Effector memory CD8-positive, alpha-beta T cell (primary cell): ENCODE measurements at places on chromosomes 16 and 17.

GRCh38 chr16:78072275-78072674, 27.2 kb upstream of the WWOX start:
- DNase-seq: no peak

GRCh38 chr17:21275579-21276263, 8.8 kb upstream of the MAP2K3 start:
- DNase-seq: peak; percentile 94

GRCh38 chr16:68429076-68429854, 19.0 kb downstream of the SMPD3 start:
- DNase-seq: no peak

GRCh38 chr16:7867831-7868230, 535.2 kb downstream of the RBFOX1 start:
- no peak for DNase-seq

- no peak for DNase-seq
These were observed 18.6 kb upstream of the MED13 start for GRCh38 chr17:62083651-62084050.

- DNase-seq: no peak
These were observed 5.4 kb upstream of the CHRNE start for GRCh38 chr17:4908301-4908700.

GRCh38 chr16:68194251-68194650, 41.7 kb downstream of the ESRP2 start:
- no peak for DNase-seq

- DNase-seq: no peak
These were observed 103.7 kb downstream of the PMP22 start for GRCh38 chr17:15161395-15161794.

GRCh38 chr16:52068447-52069074, 478.4 kb downstream of the TOX3 start:
- no peak for DNase-seq

DNA sequence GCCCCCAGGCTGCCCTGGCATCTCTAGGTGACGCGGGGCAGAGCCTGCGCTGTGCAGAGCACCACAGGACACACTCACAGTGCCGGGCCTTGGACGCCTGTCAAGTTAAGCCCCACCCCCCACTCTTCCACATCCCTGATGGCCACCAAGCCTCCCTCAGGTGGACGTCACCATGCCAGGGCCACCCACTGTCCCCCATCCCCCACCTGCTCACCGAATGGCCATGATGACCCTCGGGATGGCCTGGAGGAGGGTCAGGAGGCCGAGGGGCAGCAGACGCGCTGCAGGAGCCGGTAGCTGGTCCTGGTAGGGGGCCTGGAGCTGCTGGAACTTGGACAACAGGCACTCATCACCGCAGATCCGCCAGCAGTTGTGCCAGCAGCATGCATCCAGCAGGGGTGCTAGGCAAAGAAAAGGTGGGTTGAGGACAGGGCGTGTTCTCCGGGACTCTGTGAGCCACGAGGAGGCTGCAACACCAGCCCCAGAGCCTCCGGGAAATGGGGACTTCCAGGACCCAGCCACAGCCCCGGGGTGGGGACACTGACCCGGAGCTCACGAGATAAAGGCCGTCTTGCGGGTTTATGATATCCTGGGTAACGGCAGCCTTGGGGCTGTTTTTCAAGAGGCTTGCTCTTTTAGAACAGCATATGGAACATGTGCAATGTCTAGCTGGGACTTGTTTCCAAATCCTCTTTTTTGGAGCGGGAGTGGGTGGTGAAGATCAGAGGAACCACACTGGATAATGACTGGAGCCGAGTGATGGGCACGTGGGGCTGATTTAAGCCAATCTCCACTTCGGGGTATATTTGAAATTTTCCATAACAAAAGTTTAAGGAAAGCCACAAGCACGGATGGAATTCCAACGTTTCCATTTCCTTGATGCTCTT, 11.4 kb downstream of the C16orf95 start:
- no peak for DNase-seq
